ENCODE measurements at places on chromosomes 4 and X.

- DNase-seq: no peak
These were observed 6.3 kb upstream of the LETM1 start for GRCh38 chr4:1862055-1862911.

- no peak for DNase-seq
These were observed 43.8 kb downstream of the RGS12 start for GRCh38 chr4:3336382-3337356.

- no peak for DNase-seq
These were observed 106.6 kb upstream of the NAP1L5 start for GRCh38 chr4:88804234-88804633.

- DNase-seq: no peak
These were observed 148.6 kb downstream of the RBMX2 start for GRCh38 chrX:130550351-130550750.

DNA sequence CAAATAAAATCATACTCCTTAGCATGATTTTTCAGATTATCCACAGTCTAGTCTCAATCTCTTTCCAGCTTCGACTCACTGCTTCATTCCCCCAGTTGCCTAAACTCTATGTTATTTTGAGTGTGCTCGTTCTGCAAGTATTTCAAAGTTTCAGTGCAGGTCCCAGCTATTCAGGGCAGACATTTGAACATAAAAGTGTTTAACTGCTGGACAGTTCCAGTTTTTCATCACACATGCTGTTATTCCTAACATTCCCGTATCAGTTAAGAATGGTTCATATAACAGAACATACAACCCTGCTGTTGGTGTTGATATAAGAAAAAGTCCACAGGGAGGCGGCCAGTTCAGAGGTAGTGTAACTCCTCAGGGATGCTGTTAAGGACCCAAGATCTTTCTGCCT, 113.3 kb downstream of the SLIT2 start:
- no peak for DNase-seq

DNA sequence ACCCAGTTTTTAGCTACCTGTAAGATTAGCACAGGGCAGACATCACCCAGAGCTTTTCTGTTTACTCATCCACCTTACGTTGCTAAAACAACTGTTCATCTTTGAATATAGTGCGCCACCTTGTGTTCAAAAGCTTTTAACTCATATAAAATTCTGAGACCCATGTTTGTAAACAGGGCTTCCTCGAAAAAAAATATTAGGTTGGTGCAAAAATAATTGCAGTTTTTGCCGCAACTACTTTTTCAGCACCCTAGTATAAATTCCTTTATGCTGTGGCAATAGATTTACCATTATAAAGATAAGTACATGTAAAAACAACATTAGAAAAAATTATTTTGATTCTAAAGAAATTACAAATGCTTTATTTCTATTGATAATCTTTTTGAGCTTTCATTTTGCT, 147.9 kb downstream of the LRBA start:
- DNase-seq: peak; percentile 82

DNA sequence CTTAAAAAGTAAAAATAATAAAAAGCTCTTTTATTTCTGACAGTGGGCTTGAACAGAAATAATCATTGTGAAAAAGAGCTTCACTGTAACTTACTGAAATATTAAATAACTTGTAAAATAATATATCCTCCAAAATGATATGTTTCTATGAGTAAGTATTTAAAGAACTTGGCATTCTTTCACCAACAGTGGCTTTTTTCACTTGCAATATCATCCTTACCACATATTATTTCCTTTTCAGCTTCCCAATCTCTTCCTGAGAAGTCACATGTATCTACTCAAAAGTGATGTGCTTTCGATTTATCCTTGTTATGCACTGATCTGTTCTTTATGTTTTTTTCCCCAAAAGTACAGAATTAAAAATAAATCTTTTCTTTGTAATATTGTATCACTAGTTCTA, 2.2 kb upstream of the PCDH18 start:
- DNase-seq: no peak

DNA sequence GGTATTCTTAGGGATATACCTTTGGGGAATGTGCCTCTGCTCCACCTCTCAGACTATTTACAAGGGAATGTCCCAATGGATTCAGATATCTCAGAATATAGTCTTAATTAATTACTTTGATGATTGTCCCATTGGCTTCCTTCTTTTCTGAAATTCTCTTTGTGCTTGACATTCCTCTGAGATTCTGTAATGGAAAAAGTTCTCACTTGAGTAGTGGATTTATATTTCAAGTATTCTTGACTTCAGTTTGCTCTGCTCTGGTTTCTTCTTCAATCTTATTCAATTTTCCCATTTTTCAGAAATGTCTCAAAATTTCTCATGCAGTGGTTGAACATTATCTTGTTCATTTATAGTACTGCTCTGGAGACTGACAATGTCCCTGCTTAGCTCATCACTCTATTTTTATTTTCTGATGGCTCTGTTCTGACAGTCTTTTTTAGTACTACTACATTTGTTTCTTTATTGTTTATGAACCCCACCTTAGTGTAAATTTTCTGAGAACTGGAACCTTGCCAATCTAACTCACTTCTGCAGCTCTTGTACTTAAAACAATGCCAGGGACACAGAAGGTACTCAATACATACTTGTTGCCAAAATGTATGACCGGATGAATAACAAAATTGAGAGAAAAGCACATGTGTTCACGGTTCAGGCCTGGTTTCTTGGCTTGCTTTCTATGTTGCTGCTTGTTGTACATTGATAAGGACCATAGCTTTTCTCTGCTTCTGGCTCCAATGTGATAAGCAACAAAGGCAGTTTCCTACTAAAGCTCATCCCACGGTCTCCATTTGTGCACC, 471.7 kb downstream of the GASK1B start:
- DNase-seq: no peak

DNA sequence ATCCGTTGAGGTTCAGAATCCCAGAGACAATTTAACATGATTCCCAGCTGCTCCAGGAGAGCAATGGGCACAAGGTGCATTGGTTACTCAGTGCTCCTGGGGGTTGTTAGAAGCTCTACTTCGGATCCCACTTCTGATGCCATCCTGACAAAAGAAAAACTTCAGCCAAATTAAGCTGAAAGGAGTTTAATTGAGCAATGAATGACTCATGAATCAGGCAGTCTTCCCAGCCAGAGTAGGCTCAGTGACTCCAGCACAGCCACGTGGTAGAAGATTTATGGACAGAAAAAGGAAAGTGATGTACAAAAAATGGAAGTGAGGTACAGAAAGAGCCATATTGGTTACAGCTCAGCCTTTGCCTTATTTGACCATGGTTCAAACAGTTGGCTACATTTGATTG, 95.7 kb downstream of the PWWP3B start:
- no peak for DNase-seq

GRCh38 chr4:37324546-37324945, 80.0 kb downstream of the NWD2 start:
- no peak for DNase-seq

GRCh38 chrX:23756165-23756564, 13.1 kb upstream of the ACOT9 start:
- peak; percentile 0 for DNase-seq

GRCh38 chrX:63784902-63785707, at the start of gene ARHGEF9:
Gene ARHGEF9 (minus strand): TSS chrX:63785214. CDS start chrX:63785145, 69 bp downstream.
- DNase-seq: peak; percentile 39

DNA sequence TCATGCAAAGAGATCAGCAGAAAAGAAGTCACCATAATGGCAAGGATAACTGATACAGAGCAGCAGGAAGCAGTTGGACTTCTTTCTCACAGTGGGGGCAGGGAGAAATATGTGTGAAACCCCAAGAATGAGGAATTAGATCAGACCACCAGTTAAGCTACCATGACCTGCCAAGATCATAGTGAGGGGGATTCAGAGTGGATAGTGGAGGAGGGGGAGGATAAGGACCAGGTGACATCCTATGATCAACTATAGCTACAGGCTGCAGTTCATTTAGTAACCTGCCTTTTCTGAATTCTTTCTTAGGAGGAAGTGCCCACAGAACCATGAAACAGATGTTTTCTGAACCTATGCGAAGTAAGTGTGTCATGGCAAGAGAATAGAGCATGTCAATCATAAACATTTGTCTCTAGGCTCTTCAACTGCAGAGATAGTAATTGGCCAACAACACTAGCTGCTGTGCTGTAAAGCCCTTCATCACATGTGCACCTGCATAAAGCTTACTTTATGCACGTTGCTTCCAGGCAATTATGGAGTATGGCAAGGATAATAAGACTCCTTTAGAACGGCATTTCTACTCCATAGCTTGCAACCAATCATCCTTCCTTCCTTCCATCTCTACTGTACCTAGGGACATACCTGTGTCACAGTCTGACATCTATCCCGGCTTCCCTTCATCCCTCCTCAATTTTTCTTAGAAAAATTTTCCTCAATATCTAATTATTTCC, 329.7 kb downstream of the EPHA5 start:
- no peak for DNase-seq

All from NCI-H1092 (cell line).